ENCODE measurements at places on chromosomes 3 and 15.
A peak's percentile ranks its signal among the peaks of the same experiment; 100 is the strongest.

GRCh38 chr3:24272408-24272807, 222.2 kb downstream of the THRB start:
- DNase-seq, result no peak

- DNase-seq, result no peak
Measured at GRCh38 chr15:63040509-63040908, 2.0 kb upstream of the TPM1 start.

GRCh38 chr3:174441588-174442301, 417.4 kb upstream of the NAALADL2 start:
- DNase-seq, result peak; percentile 17

GRCh38 chr3:10432156-10432845, 73.1 kb downstream of the ATP2B2 start:
- DNase-seq, result no peak

- no peak for DNase-seq
Measured at GRCh38 chr3:192921793-192922192, 4.1 kb upstream of the MB21D2 start.

GRCh38 chr3:32276279-32276841, 37.9 kb downstream of the CMTM8 start:
- DNase-seq, result no peak

DNA sequence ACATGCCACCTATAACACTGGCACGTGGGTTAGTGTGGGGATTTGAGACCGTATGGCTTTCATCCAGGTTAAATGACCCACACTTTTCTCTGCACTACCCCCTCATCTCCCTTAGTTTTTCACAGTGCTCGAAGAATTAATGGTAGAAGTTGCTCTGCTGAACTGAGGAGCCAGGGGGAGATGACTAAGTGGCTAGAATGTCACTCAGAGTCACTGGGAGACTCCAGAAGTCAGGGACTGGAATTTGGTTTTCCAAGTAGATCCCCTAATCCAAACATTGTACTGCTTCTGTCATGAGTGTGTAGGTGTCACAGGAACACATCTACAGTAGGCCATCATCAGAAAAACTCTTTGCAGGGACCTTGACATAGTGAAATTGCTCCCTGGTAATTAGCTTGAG, 181.0 kb upstream of the RASGRP1 start:
- DNase-seq, result no peak

GRCh38 chr15:65792138-65792987, at the start of gene DENND4A:
TSS of gene DENND4A (minus strand) at chr15:65792293. CDS start at chr15:65756450, 35,843 bp downstream.
- peak; percentile 97 for DNase-seq

GRCh38 chr3:65732051-65732935, 306.4 kb downstream of the MAGI1 start:
- peak; percentile 75 for DNase-seq

DNA sequence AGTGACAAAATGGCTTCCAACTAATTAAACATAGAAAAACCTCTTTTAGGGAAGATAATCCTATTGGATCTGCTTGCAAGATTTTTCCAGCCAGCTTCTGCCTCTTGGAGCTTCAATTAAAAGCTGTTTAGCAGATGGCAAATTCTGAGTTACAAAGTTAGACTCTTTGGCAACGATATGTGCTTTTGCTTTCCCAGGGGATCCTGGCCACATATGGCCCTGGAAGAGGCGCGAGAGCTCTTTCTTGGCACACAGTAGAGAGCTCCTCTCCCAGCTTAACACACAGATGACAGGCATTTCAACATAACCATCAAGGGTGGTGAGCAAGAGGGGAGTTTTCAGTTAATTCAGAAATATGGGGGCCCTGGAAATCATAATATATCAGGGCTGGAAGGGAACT, 41.6 kb upstream of the GALNT15 start:
- DNase-seq, result peak; percentile 88

- no peak for DNase-seq
Measured at GRCh38 chr3:82259994-82260393, 498.5 kb upstream of the GBE1 start.

GRCh38 chr3:65573548-65574116, 465.1 kb downstream of the MAGI1 start:
- DNase-seq, result no peak

GRCh38 chr15:33561407-33561806, 250.6 kb downstream of the RYR3 start:
- DNase-seq, result no peak

GRCh38 chr15:56877255-56877970, 41.0 kb upstream of the TCF12 start:
- DNase-seq, result no peak

- no peak for DNase-seq
Measured at GRCh38 chr3:167870181-167870580, 134.7 kb downstream of the SERPINI1 start.

- DNase-seq, result peak; percentile 89
Measured at GRCh38 chr3:126261037-126261436, 80.7 kb upstream of the ALDH1L1 start.

DNA sequence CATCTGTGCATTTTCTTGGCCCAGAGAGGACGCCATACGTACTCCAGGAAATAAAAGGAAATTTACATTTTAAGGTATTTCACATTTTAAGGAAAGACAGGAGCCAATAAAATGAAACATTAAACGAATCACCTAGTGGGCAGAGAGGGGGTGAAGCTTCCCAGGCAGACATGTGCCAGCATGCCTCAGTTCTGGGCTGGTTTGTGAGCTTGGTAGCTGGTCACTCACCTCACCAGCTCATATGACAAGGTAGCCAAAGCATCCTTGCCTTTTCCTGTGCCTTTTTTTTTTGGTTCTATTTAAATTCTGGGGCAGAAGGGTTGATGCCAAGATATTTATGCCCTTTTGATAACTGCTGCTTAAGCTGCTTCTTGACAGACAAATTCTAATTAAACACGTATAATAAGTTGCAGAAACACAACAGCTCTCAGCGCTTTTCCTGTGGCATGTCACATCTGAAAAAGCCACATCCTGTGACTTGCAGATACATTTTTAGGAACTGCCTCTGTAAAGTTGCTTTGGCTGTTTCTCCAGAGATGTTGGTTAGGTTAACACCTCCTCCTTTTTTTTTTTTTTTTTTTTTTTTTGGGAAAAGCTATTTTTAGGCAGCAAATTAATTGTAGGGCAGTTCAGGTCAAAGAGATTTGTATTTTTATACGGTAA, 218.6 kb downstream of the PDCD6IP start:
- peak; percentile 35 for DNase-seq

GRCh38 chr3:45043728-45044299, 17.7 kb downstream of the CLEC3B start:
- peak; percentile 94 for DNase-seq

- no peak for DNase-seq
Measured at GRCh38 chr3:41700155-41700554, 261.7 kb downstream of the ULK4 start.

GRCh38 chr3:134829721-134830120, 34.7 kb downstream of the EPHB1 start:
- no peak for DNase-seq

DNA sequence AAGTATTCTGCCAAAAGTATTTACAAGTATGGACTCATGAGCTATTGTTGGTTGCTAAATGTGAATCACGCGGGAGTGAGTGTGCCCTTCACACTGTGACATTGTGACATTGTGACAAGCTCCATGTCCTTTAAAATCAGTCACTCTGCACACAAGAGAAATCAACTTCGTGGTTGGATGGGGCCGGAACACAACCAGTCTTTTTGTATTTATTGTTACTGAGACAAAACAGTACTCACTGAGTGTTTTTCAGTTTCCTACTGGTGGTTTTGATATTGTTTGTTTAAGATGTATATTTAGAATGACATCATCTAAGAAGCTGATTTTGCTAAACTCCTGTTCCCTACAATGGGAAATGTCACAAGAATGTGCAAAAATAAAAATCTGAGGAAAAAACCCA, 30.3 kb downstream of the SYNM start:
- no peak for DNase-seq

GRCh38 chr15:72302955-72303354, 17.0 kb downstream of the CELF6 start:
- no peak for DNase-seq

DNA sequence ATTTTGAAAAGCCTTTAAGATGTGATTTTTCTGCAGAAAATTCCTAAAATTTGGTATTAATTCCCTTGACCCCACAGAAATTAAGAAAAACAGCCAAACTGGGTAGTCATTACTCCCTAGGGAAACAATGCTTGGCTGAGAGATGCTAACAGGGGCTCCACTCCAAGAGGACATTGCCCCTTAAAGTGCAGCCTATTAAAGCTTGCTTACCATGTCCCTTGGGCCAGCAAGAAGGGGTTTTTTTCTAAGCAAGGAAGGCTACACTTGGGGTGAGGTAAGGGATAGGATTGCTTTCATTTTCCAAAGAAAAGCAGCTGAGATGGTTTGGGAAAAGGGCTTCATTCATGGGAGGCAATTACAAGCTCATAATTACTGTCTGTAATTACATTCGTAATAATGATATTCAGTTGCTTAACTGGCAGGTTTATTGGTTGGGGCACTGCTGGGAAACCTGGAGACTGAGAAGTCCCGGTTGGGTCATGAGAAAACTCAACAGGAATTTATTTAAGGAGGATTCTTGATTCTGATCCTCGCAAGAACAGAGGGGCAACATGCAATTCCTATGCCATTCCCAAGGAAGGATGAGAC, 247.5 kb downstream of the NR1D2 start:
- no peak for DNase-seq

DNA sequence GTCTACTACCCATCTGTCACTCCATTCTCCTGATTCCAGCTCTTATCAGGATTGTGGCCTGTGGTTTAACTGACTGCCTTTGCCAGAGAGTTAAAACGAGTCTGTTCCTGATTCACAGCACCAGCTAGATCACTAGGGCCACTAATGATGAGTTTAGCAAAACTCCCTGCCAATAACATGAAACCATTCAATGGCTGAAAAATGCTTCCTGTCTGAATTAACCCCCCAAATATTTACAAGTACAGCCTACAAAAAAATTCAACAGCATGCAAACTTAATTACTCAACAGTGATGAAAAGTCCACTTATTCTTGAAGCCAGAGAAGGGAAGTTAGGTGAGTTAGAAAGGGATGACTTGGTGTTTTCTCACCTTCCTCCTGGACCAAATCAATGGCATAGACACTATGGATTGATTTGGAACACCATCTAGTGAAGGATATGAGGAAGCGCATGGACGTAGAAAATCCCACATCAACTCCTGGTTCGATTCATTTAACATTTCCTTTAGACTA, 141.4 kb downstream of the TGFBR2 start:
- DNase-seq, result peak; percentile 58

GRCh38 chr15:87941606-87942005, 314.9 kb downstream of the NTRK3 start:
- no peak for DNase-seq

GRCh38 chr3:51941463-51941797, 274 bp downstream of the RRP9 start:
- DNase-seq, result no peak

DNA sequence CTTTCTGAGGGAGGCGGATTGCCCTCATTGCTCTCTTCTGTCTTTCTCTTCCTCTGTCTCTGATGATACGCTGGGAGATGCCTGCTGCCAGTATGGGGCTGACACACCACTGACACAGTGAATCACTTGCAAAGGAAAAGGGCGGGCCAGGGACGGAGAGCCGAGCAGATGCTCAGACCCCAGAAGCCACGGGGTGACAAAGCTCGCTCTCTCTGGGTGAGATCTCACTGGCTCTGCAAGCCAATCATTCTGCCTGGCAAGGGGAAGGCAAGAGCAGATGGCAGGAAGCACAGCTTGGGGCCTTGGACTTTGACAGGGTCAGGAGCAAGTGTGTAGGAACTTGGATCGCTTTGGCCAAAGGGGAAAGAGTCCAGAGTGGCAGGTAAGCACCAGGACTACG, 198.7 kb downstream of the NTRK3 start:
- no peak for DNase-seq

DNA sequence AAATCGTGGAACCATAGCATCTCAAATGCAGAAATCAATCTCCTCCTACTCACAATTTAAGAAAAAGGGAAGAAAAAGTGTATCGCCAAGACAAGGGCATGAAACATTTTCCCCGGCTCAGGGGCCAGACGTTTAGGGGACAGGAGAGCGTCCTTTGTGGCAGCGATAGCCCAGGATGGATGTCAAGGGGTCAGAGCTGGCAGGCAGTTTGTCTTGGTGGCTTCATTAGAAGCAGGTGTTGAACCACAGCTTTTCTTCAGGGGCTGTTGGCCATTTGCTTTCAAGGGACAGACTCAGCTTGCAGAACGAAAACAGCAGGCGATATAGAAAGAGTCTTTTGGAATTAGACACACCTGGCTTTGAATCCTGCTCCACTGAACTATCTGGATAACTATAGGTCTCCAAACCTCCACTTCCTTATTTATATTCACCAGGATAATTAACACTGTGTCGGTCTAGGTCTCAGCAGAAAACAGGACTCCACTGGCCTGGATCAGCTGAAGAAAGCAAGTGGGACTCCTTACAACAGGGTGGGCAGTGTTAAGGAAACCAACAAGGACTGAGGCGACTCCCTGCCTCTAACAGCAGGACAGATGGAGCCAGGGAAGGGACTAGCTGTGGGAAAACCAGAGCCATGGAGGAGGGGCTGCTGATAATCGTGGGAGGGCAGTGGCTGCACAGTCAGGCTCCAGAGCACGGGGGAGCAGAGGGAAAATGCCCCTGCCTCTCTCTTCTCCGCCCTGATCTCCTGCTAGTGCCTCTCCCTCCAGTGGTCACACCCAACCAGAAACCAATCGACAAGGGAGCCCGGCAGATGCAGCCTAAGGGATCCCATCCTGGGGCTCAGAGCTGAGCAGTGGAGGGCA, 123.6 kb downstream of the LIPC start:
- no peak for DNase-seq

DNA sequence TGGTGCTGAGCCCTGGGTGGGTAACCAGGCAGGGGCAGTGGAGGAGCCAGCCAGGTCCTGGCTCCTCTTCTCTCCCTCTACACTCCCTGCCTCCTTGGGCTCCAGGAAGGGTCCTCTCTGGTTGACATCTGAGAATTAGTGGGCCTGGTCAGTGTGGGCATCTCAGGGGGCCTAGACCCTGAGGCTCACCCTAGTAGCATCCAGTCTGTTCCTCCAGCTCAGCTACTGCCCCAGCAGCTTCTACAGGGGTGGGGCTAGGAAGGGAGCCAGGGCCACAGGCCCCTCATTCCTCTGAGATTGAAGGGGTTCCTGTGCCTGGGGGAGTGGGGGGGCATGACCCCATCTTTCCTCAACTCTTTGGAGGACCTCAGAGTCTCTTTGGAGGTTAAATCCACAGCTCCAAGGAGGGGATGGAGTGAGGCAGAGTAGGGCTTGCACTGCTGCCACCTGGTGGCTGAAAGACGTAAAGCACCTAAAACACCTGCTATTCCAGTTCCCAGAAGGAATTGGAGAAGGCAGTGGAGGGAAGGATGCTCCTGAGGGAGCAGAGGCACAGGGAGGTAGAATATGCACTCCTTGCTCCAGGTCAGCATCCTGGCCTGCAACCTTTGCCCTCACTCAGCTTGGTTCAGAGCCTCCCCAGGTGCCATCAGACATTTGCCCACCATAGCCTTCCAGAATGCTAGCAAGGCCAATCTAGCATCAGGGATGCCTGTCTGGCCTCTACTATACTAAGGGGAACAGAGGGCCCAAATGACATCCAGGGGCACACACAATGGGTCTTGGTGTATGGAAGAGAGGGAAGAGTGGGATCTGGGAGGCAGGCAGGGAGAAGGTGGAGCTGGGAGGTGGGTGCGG, 25.1 kb downstream of the C3orf18 start:
- DNase-seq, result peak; percentile 49
